ENCODE measurements at places on chromosomes 5 and 9. TPM values are rescaled to one million over a fixed set of nuclear protein-coding genes. Genes with fewer than 3 reads are reported as not detected.

Gene EDIL3
- total RNA-seq: not detected

Gene PRRC2B
- total RNA-seq: 174 TPM

Gene SGCD
- total RNA-seq: not detected

Gene TAF1L
- total RNA-seq: not detected

- peaks cover 19% of the 10 kb centered on the region for H3K4me1 ChIP-seq
- no peak overlapping the region for H3K4me3 ChIP-seq
Observed at GRCh38 chr5:61274511-61274911, 57.5 kb upstream of the ZSWIM6 start.

DNA sequence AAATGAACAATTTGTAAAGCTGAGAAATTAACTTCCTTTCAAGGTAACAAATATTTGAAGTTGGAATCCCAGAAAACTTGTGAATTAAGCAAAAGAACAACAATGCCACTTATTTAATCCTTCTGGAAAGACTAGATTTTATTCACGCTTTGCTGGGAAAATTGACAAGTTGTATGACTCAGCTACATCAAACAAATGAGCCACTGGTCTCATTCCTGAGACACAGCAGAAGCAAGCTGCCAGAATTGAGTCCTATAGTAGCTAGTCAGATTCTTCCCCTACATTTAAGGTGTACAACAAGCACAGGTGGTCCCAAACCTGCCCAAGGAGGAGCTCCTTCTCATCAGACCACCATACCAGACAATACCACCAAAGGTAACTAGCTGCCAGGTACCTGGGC, 280.7 kb downstream of the SPOCK1 start:
- H3K4me1 ChIP-seq: no peaks in the 10 kb centered on the region

GRCh38 chr5:100043475-100043874, 491.7 kb upstream of the FAM174A start:
- H3K27me3 ChIP-seq: no peaks in the 10 kb centered on the region
- DNase-seq: no peak
- no peaks in the 10 kb centered on the region for H3K4me1 ChIP-seq
- no peaks in the 10 kb centered on the region for H3K36me3 ChIP-seq

- no peak for DNase-seq
- H3K4me3 ChIP-seq: no peak overlapping the region
- H3K27me3 ChIP-seq: peaks cover 26% of the 10 kb centered on the region
- peaks cover 4% of the 10 kb centered on the region for H3K4me1 ChIP-seq
- no peaks in the 10 kb centered on the region for H3K36me3 ChIP-seq
Observed at GRCh38 chr5:180866985-180867384, 5.9 kb upstream of the ZFP62 start.

DNA sequence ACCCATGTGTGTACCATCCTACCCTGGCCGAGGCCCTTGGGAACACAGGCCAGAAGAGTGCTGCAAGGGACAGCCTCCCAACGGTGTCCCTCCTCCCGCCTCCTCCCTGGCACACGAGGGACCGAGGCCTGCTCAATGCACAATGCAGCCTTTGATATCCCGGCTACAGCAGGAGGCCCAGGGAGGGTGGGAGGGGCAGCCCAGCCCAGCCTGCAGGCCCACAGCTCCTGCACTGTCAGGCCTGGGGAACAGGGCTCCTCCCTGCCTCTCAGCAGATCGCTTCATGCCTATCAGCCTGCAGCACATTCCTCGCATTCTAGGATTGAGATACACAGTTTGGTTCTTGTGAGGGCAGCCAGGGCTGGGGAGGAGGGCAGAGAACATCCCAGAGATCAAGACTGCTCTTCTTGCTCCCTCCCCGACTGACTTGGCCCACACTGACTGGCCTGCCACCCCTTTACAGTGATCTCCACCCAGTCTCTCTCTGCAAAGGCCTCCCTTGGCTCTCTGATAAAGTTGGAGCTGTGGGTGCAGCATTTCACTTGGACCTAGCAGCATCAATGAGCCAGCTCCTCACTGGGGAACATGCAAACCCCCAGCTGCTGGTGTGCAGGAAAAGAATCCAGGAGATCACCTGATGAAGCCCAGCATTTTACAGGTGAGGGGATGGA, at the start of gene SH3TC2:
TSS of gene SH3TC2 (minus strand) at position 46 of the 671 bp plus-strand sequence. CDS start at position 6, 40 bp downstream.
- no peak within 1 kb of the TSS for H3K27ac ChIP-seq
- no peaks in the 10 kb centered on the region for H3K36me3 ChIP-seq
- H3K4me1 ChIP-seq: no peaks in the 10 kb centered on the region
- no peak within 1 kb of the TSS for H3K4me3 ChIP-seq
- DNase-seq: no peak
